ENCODE measurements at places on chromosomes 1 and 21.
A peak's percentile ranks its signal among the peaks of the same experiment; 100 is the strongest.

DNA sequence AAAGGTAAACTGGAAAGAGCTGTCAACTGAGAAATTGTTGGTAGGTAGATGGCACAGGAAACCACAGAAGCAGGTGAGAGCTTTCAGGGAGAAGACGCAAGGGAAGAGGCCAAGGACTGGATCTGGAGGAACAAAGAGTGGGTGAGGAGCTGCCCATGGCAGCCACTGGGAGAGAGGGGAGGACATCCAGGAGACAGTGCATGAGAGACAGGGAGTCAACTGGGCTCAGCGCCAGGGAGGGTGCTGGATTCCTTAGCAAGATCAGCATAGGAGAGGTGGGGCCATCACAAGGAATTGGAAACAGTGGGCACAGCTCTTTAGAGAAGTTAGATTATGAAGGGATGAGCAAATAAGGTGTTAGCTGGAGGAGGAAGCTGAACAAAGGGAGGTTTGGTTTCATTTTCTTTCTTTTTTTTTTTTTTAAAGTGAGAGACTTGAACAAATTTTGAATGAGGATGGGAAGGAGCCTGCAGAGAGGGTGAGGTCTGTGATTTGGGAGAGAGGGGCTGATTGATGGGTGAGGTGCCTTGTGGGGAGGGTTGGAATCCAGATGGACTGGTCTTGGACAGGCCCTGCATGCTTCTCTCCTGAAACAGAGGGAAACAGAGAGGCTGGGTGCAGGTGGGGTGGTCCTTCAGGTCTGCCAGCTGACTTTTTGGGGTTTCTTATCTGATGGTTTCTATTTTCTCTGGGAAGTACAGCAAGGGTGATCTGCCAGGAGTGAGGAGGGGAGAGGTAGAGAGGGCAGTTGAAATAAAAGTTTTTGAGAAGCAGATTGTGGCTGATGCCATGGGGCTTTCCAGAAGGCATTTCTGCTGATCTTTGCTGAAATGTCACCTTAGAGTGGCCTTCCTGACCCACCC is 5.4 kb downstream of the CYP4B1 start:
- no peak for DNase-seq

DNA sequence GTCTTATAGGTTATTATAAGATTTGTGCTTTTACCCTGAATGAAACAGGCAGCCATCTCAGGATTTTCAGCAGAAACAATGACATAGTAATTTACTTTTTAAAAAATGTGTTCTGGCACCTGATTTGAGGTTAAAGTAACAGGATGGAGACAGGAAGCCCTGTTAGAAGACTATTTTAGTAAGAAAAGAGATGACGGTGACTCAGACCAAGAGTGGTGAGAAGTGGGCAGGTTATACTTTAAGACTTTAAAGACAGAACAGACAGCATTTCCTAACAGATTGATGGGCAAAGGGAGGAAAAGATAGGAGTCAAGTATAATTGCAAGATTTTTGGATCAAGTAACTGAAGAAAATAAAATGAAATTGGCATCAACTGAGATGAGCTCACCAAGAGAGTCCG is 436.8 kb upstream of the NR5A2 start:
- no peak for DNase-seq

- no peak for DNase-seq
These were observed 26.7 kb downstream of the SLC2A1 start for GRCh38 chr1:42931911-42932422.

DNA sequence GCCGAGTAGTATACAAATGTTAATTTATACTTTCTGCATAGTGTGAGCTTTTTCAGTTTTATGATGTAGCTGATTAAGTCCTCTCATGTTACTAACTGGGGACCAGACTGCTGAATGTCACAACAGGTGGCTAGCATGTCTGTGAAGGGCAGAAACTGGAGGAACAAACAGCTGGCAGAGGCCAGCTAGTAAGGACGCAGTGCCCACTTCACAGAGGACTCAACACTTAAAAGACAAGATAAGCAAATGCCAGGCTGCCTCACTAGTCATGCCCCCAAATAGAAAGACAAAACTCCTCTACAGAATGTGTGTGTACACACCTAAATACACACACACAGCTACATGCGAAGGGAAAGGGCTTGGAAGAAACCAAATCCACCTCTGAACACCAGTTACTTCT is 73.8 kb upstream of the ZNF678 start:
- no peak for DNase-seq

DNA sequence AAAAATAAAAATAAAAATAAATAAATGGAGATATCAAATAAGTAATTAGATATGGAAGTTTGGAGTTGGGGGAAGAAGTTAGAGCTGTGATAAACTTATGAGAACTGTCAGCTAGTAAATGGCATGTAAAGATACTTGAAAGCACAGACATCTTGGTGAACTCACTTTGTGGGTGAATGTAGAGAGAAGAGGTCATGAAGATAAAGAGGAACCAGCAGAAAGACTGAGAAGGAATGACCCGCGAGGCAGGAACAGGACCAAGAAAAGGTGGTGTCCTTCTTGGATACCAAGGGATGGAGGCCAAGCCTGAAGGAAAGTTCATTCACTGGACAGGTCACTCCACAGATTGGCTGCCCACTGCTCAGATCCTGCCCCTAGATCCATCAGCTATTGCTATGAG is 4.7 kb upstream of the CAPZB start:
- DNase-seq = no peak

DNA sequence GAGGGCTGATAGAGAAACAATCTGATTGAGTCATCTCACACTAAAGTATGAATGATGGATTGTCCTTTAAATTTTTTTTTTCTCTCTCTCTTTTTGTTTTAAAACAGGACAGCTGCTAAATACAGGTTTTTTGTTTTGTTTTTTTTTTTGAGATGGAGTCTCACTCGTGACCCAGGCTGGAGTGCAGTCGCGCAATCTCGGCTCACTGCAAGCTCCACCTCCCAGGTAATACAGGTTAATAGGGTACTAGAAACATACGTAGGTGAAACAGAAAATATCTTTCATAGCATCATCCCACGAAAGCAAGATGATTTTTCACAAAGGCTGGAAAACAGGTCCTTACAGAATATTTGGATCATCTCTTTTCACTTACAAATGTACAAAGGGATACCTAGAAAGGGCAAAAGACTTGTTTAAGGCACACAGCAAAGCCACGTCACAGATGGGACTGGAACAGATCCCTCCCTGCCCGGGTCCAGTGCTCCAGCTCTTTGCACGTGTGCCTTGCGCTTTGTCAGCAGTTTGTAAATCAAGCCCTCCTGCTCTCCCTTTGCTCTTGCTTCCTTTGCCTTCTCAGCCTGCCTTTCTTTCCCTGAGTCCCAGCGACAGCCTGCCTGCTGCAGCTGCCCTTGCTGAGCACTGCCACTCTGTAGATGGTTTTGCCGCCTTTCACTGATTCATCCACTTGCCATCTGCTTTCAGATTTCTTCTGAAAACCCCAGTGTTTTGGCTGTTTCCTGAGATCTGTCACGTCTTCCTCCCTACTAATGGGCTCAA is 171.3 kb upstream of the BEND5 start:
- DNase-seq = no peak

- DNase-seq = peak; percentile 69
These were observed 39.1 kb upstream of the CDC42BPA start for GRCh38 chr1:227357171-227357926.

DNA sequence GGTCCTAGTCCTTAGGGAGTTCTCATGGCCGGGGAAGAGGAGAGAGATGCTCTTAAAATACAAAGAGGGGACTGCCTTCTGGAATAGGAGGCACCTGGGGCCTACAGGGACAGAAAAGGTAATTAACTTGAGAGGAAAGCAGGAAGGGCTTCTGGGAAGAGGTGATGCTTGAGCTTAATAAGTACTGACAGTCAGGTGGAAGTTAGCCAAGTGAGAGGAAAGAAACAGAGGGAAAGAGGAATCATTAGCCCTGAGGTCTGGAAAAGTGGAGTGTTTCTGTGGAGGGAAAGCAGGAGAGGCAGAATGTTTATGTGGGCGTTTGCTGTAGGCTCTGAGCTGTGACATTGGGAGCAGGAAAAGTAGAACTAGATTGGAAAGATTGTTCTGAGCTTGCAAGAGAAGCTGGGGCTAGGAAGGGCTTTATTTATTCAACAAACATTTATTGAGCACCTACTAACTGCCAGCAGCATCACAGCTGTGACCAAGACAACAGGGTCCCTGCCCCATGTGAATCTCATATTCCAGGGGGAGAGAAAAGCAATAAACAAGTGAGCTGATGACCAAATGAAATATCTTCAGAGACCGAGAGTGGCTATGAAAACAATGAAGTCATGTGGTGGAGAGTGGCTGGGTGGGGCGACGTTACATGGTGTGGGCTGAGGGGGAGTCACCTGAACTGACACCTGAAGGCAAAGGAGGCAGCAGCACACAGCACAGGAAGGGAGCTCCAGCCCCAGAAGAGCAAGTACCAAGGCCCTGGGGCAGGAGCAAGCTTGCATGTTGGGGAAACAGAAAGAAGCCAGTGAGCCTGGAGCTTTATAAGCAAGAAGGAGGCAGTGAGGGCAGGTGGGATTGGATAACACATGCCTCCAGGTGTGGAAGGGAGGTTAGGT is 4.4 kb upstream of the FNDC5 start:
- DNase-seq = no peak

DNA sequence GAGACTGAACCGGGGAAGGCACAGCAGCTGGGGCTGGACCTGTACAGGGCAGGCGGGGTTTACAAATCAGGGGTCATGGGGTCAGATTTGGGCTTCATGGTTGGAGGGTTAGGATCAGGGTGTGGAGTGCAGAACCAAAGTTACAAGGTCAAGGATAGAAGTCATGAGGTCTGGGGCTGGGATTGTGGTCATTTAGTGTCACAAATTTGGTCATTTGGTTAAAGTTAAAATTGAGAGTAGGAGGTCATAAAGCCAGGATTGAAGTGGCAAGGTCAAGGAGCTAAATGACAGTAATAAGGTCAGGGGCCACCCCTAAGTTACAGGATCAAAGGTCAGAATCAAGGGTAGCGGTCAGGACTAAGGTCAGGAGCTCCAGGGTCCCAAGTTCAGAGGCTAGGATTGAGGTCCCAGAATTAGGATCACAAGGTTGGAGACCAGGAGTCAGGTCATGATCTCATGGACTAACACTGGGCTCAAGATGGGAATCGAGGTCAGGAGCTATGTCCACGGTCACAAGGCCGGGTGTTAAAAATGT is 20.4 kb downstream of the SERINC2 start:
- peak; percentile 3 for DNase-seq

DNA sequence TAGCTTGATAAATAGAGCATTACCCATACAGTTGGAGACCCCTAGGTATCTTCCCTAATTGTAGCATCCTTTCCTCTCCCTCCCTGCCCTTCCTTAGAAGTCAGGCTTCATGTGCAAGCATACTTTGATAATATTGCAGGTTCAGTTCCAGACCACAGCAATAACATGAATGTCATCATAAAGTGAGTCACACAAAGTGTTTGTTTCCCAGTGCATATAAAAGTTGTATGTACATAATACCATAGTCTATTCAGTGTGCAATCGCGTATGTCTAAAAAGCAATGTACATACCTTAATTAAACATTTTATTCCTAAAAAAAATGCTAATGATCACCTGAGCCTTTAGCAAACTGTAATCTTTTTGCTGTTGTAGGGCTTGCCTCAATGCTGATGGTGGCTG is 33.4 kb upstream of the KAZN start:
- no peak for DNase-seq

- peak; percentile 72 for DNase-seq
These were observed 736 bp downstream of the KCNC4 start for GRCh38 chr1:110210604-110211495.

DNA sequence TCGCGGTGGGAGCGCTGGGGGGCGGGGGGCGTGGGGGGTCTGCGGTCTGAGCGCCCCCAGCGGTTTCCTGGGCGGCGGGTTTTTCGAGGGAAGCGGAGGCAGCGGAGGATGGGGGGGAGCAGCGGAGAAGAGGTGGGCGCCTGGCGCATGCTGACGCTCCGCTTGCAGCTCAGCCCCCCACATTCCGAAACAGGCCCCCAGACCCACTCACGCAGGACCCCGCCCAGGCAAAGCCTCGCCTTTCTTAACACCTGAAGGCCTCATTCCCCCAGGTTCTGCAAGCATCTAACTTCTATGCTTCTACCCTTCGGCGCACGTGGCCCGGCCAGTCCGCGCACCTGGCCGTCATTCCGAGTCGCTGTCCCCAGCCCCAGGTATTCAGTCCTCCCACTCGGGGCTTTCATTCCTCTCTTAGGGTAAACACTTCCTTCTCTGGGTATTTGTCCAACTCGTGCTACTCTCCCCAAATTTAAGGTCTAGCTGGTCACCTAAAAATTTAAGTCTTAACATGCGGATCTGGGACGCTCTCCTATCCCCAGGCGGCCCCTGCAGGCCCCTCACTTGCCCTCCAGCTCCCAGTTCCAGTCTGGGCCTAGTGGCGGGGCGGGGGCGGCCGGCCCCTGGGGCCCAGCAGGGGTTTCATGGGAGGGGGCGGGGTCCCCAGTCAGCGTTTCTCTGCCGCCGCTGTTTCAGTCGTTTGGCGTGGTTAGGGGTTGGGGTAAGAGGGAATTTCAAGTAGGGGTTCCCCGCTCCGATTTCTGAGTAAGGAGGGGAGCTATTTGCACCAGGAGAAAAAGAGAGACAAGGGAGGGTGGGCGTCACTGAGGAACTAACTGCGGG is 2.8 kb upstream of the ZBTB7B start:
- no peak for DNase-seq

DNA sequence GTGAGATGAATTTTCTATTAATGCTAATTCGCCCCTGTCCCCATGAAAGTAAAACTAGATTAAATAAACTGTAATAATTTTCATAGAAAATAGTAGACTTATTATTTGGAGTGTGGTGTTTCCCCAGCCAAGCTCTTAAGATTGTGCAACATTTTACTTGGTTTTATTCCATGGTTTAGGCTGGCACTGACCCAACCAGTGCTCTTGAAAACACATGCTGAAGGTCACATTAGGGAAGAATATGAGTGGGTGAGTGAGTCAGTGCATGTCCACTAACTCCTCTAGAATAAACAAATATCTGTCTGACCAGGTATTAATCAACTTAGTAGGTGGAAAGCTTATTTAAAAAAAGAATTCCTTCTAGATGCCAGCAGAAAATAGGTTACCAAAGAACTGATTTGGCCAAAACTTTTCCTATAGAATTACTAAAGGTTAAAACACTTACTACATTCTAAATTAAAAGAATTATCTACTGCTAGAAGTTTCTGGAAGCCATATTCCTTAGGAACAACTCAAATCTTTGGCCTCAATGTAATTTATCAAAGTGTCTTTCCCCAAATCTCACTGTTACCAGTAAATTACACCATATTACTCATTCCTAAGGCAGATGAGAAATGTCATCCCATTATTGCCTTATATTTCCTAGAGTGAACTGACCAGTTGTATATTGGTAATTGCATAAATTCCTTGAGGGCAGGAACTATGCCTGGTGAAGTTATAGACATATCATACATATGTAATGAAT is 89.7 kb upstream of the RGS1 start:
- peak; percentile 57 for DNase-seq

GRCh38 chr1:151897991-151898431 is 11.3 kb downstream of the THEM4 start:
- no peak for DNase-seq

DNA sequence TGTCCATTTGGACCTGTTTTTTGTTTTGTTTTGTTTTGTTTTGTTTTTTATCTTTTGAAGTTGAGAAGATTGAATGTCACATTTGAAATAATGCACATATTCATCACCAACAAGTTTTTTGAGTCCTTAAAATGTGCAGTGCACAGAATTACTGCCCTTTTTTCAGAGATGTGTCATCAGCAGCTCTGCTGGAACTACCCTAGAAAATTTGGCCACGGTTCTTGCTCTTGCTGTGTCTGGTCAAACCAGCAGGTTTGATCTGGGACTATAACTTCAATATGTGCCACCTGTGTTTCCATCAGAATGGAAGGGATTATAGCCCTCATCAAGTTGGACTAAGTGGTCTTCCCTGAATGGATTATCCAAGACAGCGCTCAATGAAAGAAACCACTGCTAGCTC is 24.1 kb upstream of the CNN3 start:
- no peak for DNase-seq

GRCh38 chr1:64358692-64359091 is 111.2 kb upstream of the CACHD1 start:
- no peak for DNase-seq
